Stimulated activated CD8-positive, alpha-beta memory T cell treated with anti-CD3 and anti-CD28 coated beads, Interleukin-4, amount 100 ng/mL, for 4 hours (primary cell): ENCODE measurements at places on chromosomes 5 and 9.

- no peak for DNase-seq
Observed at GRCh38 chr5:60447488-60447920, 252.5 kb downstream of the DEPDC1B start.

- no peak for DNase-seq
Observed at GRCh38 chr5:85441156-85441555, 1056.5 kb upstream of the EDIL3 start.

- peak; percentile 14 for DNase-seq
Observed at GRCh38 chr5:140351609-140352334, 5.4 kb upstream of the HBEGF start.

- no peak for DNase-seq
Observed at GRCh38 chr9:89670114-89670513, 65.3 kb downstream of the GADD45G start.

DNA sequence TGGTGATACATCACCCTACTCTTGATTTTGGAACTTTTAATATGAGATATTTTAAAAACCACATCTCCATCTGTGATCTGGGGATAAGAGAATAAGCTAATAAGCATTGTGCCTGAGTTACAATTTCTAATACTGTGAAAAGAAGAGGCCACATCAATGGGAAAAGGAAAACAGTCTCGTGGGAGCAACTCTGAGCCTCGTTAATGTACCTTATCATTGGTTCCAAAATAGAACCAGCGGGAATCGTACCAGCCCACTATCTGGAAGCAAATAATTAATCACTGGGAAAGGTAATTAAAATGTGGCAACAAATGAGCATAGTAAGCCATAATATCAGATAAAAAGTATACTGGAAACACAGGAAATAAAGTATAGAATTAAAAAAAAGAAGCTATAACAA is 28.0 kb upstream of the CEP78 start:
- no peak for DNase-seq

GRCh38 chr5:50406877-50407276 is 34.2 kb downstream of the EMB start:
- DNase-seq = no peak

DNA sequence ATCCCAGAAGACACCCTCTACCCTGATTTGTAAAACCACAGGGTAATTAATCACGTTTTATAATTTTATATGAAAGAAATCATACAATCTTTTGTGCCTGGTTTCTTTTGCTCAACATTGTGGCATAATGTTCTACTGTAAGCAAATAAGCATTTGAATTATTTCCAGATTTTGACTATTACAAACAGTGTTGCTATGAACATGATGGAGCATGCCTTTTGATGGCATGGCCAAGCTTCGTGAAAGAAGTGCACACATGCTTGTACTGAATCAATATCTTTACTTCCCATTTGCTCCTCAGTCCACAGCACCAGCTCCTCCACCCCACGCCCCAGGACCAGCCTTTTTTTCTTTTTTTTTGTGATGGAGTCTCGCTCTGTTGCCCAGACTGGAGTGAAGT is 29.9 kb downstream of the ACSL6 start:
- no peak for DNase-seq

GRCh38 chr9:2645569-2645968 is 24.0 kb downstream of the VLDLR start:
- no peak for DNase-seq

GRCh38 chr5:79258801-79259200 is 22.9 kb downstream of the JMY start:
- DNase-seq = no peak

DNA sequence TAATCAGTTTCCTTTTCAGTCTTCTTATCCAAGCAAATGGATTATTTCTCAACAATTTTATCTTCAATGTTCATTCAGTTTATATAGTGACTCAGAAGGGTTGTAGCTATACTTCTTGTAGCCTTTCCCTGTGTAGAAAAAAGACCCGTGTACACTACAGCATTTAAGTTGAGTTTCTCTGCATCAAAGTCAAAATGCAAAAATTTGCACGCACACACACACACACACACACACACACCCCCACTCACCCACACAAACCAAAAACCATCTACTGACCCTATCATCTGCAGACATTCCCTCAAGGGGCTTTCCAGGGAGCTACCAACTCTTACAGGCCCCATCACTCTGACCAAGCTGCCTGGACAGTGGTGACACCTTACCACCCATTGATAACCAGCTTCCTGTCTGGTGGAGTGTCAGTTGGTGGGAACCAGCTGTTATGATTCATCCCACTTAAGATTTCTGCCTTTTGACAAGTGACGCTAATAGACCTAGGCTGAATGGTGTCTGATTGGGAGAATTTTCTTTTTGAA is 12.2 kb upstream of the ELL2 start:
- DNase-seq = no peak

DNA sequence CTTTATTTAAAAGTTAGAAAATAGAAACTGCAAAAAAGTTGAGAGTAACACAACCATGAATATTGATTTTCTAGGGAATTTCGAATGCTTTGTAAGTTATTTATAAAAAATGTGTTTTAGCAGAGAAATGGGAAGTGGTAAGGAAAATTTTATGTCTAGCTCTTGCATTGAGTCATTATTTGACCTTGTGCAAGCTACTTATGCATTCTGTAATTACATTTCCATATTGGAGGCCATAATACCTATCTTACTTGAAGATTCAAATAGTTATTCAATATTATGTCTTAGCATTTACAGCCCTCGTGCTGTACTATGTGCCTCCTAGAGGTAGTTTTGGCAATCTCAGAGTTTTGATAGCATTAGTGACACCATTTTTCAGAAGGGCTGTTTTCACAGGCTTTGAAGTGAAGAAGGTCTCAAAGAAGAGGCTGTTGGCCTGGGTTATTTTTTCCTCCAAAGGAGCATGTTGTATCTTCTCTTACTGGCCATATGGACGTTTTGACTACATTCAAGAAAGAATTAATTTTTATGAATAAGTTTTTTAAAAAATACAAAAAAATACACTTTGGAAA is 7.4 kb upstream of the DAP start:
- DNase-seq = no peak
